CD4-positive, CD25-positive, alpha-beta regulatory T cell (primary cell): ENCODE measurements at places on chromosomes 6 and 20.

GRCh38 chr6:100626721-100627120 lies 162.0 kb upstream of the SIM1 start:
- no peak for DNase-seq

DNA sequence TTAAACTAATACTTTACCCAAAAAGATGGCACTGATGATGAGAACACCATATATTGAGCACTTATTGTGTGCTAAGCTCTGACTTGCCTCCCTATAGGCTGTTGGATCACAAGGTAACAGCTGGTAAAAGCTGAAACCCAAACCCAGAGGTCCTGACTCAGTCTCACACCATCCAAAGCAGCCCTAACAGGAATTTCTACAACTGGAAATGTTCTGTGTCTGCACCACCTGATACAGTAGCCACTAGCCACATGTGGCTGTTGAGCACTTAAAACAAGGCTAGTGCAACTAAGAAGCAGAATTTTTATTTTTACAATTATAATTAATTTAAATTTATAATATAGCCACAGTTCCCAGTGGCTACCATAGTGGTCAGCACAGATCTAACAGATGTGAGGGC lies 15.6 kb upstream of the MATN4 start:
- DNase-seq: no peak

GRCh38 chr20:33648396-33649004 lies 13.6 kb upstream of the C20orf144 start:
- no peak for DNase-seq

- no peak for DNase-seq
Observed at GRCh38 chr6:109373331-109373730, 8.9 kb downstream of the CD164 start.

DNA sequence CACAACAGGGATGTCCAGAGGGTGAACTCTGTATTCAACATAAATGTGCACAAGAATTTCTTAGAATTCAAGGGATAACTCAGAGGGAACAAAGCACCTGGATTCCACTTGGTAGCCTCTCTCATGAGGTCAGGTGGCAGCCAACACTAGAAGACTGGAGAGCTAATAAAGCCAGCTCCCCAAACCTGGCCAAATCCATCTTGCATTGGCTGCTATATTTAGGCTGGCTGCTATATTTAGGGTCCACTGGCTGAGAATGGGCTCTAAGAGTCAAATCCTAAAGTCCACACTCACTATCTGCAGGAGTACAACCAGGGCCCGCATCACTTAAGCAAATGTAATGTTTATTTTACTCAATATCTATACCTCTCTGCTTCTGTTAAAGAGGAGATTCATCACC lies 20.0 kb downstream of the TBC1D7 start:
- DNase-seq: no peak

- no peak for DNase-seq
Observed at GRCh38 chr6:19299129-19299528, 538.0 kb upstream of the ID4 start.

GRCh38 chr20:35326021-35326739 lies 34.0 kb upstream of the FAM83C start:
- no peak for DNase-seq

- no peak for DNase-seq
Observed at GRCh38 chr6:115634887-115635286, 425.8 kb downstream of the FRK start.
